Stimulated activated CD8-positive, alpha-beta memory T cell treated with anti-CD3 and anti-CD28 coated beads, Interleukin-15, amount 100 ng/mL, for 48 hours (primary cell): ENCODE measurements at places on chromosomes 11 and 22.

GRCh38 chr22:41574847-41575381 lies 14.1 kb downstream of the CSDC2 start:
- no peak for DNase-seq

GRCh38 chr11:46216019-46216764 lies 61.3 kb upstream of the CREB3L1 start:
- DNase-seq, result no peak

DNA sequence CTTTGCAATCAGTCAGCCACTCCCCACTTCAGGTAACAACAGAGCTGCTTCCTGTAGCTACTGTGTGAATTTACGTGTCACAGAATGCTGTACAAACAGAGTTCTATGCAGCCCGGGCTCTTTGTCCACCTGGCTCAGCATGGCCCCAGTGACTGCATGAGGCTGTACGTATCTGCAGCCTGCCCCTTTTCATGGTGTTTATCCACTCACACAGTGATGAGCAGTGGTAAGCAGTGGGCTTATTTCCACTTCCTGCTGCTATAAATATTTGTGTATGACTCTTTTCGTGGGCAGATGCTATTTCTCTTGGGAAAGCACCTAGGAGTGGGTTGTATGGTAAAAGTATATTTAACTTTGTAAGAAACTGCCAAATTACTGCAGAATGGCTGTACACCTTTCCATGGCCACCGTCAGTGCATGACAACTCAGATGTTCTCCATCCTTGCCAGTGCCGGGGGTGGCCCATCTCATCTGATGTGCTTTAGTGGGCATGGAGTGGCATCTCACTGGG lies 43.3 kb downstream of the MYEOV start:
- peak; percentile 14 for DNase-seq

GRCh38 chr11:18768472-18768901 lies 23.1 kb downstream of the PTPN5 start:
- no peak for DNase-seq

DNA sequence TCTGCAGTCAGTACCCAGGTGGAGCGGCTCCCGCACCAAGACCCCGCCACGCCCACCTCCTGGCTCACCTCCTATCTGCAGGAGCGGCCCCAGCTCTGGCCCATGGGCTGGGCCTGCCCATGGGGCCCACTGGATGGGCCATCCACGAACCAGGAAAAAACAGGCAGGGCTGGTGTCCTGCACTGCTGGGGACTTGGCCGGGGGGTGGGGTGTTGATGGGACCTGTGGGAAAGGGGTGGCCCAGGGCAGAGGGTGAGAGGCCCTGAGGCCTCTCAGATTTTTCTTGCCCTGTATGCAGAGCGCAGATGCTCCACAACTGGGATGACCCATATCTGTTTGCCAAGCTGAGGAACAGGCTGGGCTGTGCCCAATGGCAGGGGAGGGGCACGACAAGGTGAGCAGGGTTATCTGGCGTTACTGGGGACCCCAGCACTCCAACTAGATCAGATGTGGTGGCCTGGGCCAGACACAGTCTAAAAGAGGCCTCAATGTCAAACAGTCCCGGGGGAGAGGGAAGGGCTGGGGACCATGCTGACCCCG lies 2.7 kb upstream of the PIM3 start:
- no peak for DNase-seq

DNA sequence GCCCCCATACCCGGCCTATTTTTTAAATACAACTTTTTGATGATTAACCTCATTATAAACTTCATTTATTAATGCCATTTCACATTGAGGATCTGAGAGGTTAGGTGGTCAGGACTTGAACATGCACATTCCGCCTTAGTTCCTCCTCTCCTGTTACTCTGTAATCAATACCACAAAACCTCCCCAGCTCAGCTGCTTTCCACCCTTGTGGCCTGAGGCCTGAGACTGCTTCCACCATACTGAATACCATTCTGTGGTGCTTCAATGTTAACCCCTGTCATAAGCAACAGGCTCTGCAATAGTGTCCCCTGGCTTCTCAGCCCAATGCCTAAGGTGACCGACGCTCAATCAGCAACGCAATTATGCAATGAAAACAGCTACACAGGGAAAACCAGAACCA lies 405.4 kb downstream of the ETS1 start:
- no peak for DNase-seq

GRCh38 chr11:123011510-123011909 lies 29.9 kb upstream of the BSX start:
- no peak for DNase-seq

DNA sequence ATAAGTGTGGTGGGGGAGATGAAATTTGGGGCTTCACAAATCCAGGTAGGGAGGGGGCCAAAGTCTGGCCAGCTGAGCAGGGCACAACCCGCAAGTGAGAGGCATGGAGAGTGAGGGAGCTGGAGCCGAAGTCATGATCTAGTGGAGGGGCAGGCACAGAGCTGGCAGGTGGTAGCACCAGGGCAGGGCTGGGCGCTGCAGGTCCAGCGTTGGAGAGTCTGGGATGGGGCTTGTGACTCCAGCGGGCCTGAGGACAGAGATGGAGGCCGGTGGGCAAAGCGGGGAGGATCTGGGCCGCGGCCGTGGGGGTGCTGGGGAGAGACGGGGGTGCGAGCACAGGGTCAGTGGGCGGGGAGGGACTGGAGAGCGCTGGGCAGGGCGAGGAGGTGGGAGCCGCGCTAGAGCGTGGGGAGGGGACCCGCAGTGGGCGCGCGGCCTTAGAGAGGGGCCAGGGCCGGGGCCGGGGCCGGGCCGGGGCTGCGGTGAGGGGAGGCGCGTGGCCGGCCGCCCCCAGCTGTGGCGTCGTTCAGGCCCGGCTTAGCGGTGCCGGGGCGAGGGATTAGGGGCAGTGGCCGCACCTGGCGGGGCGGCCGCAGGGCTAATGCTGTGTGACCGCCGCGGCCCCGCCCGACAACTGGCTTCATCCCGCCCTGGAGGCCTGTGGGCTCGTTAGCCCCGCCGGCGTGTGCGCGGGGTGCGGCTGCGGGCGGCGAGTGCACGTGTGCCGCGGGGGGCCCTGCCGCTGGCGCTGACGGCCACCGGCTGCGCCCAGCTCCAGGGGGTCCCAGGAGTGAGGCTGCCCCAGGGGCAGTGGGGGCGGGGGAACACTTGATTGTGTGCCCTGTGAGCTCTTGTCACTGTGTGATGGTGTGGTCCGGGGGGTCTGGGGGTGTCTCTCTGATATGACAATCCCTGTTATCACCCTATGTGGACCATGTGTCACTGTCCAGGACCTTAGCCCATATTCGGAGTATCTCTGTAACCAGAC lies 23.6 kb upstream of the MYOD1 start:
- DNase-seq, result no peak

DNA sequence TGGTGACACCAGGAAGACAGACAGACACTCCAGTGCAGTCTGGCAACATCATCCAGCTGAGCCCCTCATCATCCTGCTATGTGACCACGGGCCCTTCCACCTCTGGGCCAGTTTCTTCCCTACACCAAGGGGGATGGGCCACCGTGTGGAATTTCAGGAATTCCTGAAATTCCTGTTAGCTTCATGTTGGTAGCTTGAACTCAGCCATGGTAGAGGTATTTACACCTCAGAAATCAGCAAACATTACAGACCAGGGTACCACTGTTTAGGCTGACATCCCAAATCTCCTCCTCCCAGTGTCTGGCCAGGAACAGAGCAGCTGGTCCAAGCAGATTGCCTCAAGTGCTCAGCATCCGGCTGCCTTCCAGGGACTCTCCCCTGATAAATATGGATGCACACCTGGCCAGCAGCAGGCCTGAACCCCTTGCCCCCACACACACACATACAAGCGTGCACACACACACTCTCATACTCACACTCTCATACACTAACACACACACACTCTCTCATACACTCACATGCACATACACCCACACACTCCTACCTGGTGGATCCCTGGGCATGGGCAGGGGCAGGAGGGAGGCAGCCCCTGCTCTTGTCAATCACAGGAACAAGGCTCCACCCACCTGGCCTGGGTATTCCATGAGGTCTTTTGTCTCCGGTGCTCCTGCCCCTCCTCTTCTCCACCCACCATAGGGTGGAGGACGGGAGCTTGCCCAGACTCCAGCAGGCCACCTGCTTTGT lies 85.2 kb downstream of the BUD13 start:
- DNase-seq, result no peak

- DNase-seq, result no peak
Observed at GRCh38 chr11:553988-554340, 6.6 kb downstream of the LMNTD2 start.

- DNase-seq, result no peak
Observed at GRCh38 chr11:99973993-99974392, 713.1 kb upstream of the ARHGAP42 start.

- DNase-seq, result no peak
Observed at GRCh38 chr11:12376259-12377081, 901 bp upstream of the PARVA start.
